ENCODE measurements at places on chromosomes 3 and 15.

GRCh38 chr3:55173504-55173903 is 245.6 kb upstream of the LRTM1 start:
- no peak for DNase-seq

- DNase-seq = no peak
Observed at GRCh38 chr3:132016061-132017041, 18.5 kb downstream of the CPNE4 start.

- DNase-seq = no peak
Observed at GRCh38 chr15:57327985-57328471, 48.3 kb upstream of the CGNL1 start.

DNA sequence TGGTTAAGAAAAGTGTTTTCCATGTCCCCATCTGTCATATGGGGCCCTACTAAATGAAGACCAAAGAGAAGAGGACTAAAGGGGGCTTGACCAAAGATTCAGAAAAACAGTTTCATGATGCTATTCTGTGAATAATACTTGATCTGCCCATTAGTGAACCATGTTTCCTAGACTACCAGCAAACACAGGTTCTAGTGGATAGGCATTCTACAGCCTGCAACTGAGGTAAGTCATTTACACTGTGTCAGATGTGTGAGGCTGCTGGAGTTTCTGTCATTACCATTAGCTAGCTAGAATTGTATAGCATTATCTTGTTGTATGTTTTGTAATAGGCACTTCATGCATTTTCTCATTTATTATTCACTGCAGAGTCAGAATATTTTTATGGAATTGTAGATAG is 6.6 kb downstream of the GPR171 start:
- DNase-seq = no peak

DNA sequence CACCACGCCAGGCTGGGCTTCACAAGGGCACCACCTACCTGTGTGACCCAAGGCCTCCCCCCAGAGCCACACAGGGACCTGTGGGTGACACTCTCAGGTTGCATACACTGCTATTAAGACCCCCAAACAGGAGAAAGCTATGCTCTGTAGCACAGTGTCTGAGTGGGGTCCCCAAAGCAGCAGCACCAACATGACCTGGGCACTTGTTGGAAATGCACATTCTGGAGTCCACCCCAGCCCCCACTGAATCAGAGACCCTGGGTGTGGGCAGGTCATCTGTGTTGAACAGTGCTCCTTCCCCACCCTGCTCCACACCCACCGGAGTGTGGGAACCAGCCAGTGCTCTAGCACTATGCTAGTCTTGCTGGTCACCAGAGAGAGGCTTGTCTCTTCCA is 76.1 kb downstream of the ADAMTS17 start:
- DNase-seq = no peak

DNA sequence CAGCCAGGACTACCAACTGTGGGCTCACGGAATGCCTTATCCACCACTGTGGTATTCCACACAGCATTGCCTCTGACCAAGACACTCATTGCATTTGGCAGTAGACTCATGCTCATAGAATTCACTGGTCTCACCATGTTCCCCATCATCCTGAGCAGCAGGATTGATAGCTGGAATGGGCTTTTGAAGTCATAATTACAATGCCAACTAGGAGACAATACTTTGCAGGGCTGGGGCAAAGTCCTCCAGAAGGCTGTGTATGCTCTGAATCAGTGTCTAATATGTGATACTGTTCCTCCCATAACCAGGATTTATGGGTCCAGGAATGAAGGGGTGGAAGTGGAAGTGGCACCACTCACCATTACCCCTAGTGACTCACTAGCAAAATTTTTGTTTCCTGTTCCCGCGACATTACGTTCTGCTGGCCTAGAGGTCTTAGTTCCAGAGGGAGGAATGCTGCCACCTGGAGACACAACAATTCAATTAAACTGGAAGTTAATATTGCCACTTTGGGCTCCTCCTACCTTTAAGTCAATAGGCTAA is 58.6 kb upstream of the CCDC80 start:
- DNase-seq = no peak

DNA sequence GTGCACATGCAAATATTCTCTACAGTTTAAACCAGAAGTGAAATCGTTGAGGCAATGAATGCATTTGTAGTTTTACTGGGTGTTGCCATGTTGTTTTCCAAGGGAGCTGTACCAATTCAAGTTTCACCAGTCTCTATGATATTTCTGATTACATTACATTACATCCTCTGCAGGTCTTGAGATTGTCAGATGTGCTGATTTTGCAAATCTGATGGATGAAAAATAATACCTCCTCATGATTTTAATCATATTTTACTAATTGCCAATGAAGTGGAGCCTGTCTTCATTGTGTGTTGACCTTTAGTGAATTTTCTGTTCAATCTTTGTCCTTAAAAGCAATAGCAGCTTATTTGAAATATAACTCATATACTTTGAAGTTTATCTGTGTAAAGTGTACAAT is 282.4 kb downstream of the NR2F2 start:
- DNase-seq = no peak

GRCh38 chr3:61565569-61565968 is 4.2 kb downstream of the PTPRG start:
- no peak for DNase-seq

GRCh38 chr3:184887574-184887973 is 75.6 kb downstream of the VPS8 start:
- no peak for DNase-seq

All from stimulated activated CD4-positive, alpha-beta T cell treated with anti-CD3 and anti-CD28 coated beads, Interleukin-1b, Interleukin-23, amount 100 ng/mL, for 24 hours (primary cell).